NCI-H2081 treated with DMSO at 0.1 percent for 48 hours (cell line): ENCODE measurements at places on chromosomes 6 and 20.

DNA sequence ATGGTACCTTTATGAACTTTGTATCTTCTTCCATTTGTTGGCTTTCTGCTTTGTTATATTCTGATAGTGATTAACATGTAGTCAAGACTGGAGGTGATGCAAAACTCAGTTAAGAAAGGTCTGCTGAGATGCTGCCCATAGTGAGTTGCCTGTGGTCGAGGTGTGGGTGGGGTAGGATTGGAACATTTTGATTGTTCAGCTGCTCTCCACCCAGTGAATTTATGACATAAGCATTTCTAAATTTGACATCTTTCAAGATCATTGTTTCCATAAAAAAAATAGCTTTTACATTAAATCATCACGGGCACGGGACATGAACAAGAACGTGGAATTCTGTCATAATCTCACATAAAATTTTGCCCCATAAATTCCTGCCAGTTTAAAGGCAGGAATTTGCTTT lies 146.6 kb upstream of the POU3F2 start:
- DNase-seq = no peak

GRCh38 chr20:62921119-62921687 lies 5.1 kb downstream of the DIDO1 start:
- DNase-seq = no peak

- DNase-seq = no peak
Measured at GRCh38 chr6:43747784-43748183, 22.2 kb upstream of the VEGFA start.

DNA sequence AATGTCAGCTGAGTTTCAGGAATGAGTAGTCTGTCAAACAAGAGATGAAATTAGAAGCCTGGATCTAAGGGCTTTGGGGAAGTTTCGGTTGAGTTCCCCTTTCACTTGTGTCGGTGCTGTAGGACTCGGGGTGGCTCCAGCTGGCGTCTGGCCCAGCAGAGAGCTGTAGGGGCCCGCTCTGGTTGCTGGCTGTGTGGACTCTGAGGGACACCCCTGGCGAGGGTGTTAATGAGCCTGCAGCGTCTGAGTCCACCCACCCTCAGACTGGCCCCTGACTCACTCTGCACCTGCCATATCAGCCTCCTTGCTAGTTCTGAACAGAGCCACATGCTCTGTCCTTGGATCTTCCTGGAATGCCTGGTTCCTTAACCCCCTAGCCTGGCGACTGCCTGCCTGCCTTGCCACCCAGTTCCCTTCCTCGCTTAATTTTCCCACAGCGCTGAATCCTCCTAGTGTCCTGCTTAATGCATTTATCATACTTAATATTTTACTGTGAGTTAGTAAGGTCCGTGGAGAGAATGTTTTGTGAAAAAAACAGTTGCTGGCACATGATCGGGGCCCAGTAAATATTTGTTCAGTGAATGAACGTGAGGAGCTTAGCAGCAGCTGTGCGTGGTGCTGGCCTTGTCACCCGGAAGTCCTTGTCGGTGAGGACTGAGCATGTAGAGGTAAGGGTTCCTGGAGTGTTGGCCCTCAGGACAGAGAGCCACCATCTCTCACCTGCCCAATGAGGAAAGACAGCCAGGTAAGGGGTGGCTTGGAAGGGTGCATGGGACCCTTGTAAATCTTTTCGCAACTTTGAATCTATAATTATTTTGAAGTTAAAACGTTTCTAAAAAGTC lies 1.6 kb downstream of the DNAJC5 start:
- DNase-seq = peak; percentile 9

DNA sequence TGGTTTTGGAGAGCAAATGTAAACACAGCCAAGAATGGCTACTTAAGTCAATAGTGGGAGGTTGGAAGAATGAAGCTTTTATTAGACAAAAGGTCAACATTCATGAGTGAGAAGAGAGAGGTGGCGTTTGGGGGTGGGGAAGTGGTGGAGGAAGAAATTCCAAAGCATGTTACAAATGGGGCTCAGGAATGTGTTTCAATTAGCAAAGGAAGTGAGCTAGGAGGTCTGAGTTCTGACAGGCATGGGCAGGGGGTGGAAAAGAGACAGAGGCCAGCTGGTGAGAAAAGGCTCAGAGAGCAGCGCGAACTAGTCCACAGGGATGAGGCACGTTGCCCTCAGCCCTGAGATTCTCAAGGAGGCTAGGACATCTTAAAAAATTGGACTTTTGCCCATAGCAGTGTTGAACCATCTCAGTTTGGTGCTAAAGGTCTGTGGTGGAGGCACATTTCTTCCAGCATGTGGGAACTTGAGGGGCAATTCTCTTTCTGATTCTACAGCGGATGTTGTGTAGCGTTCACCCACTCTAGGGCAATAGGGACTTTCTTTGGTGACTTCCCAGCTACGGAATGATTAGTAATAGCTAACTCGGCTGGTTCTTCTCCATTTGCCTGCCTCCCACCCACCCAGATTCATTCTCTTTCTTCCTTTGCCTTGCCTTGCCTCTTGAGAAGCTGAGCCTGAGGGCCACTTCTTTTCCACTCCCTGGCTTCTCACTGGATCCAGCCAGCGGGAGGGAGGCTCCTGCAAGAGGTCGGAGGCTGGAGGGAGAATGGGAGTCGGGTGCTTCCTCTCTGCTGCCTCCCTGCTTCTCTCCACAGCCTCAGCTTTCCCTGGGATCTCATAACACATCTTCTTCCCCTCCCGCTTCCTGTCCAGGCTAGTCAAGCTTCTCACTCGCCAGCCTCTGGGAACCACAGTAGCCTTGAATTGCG lies 45.1 kb upstream of the NEDD9 start:
- no peak for DNase-seq
